ENCODE measurements at places on chromosomes 3 and 15. TPM values are rescaled to one million over a fixed set of nuclear protein-coding genes. Genes with fewer than 3 reads are reported as not detected.

- DNase-seq, result no peak
Measured at GRCh38 chr3:18751514-18751913, 326.4 kb upstream of the SATB1 start.

- DNase-seq, result no peak
Measured at GRCh38 chr15:97899981-97900380, 60.5 kb upstream of the ARRDC4 start.

- no peak for DNase-seq
Measured at GRCh38 chr15:73680549-73680948, 3.6 kb upstream of the CD276 start.

- no peak for DNase-seq
Measured at GRCh38 chr15:38878926-38879325, 314.3 kb upstream of the RASGRP1 start.

- DNase-seq, result no peak
Measured at GRCh38 chr3:116064646-116065045, 380.6 kb downstream of the LSAMP start.

- DNase-seq, result no peak
Measured at GRCh38 chr3:115624901-115625300, 1.6 kb downstream of the GAP43 start.

Gene CACNA2D2
- total RNA-seq, result 3.8 TPM

Measured in heart right ventricle (tissue), 16 donors.